Activated CD4-positive, alpha-beta memory T cell treated with anti-CD3 and anti-CD28 coated beads for 36 hours (primary cell): ENCODE measurements at places on chromosomes 6 and 20. TPM values are rescaled to one million over a fixed set of nuclear protein-coding genes. Genes with fewer than 3 reads are reported as not detected.

DNA sequence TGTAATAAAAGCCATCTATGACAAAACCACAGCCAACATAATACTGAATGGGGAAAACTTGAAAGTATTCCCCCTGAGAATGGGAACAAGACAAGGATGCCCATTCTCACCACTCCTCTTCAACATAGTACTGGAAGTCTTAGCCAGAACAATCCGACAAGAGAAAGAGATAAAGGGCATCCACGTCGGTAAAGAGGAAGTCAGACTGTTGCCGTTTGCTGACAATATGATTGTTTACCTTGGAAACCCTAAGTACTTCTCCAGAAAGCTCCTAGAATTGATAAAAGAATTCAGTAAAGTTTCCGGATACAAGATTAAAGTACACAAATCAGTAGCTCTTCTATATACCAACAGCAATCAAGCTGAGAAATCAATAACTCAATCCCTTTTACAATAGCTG, 14.0 kb upstream of the RUNX2 start:
- H3K27ac ChIP-seq, result no peak overlapping the region
- peaks cover 5% of the 10 kb centered on the region for H3K36me3 ChIP-seq
- no peak overlapping the region for H3K4me3 ChIP-seq
- peaks cover 30% of the 10 kb centered on the region for H3K4me1 ChIP-seq
- no peaks in the 10 kb centered on the region for H3K27me3 ChIP-seq

DNA sequence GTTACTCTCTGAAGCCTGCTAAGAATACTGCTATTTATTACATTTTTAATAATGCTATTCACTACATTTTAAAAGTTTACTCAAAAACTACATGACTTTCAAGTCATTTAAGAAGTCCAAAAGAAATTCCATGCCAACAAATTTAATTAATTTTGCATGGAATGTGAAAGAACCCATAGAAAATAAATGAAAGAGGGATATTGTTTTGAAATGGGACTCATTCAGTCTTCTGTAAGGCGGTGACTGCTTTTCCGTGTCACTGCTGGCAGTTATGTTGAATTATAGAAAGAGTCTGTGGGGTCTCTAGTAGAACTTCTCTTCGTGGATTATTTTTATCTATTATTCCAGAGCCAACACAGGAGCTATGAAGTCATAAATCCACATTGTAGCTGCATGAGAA, 211.2 kb downstream of the LAMA2 start:
- H3K27ac ChIP-seq, result no peak overlapping the region
- no peaks in the 10 kb centered on the region for H3K27me3 ChIP-seq
- H3K36me3 ChIP-seq, result no peaks in the 10 kb centered on the region

DNA sequence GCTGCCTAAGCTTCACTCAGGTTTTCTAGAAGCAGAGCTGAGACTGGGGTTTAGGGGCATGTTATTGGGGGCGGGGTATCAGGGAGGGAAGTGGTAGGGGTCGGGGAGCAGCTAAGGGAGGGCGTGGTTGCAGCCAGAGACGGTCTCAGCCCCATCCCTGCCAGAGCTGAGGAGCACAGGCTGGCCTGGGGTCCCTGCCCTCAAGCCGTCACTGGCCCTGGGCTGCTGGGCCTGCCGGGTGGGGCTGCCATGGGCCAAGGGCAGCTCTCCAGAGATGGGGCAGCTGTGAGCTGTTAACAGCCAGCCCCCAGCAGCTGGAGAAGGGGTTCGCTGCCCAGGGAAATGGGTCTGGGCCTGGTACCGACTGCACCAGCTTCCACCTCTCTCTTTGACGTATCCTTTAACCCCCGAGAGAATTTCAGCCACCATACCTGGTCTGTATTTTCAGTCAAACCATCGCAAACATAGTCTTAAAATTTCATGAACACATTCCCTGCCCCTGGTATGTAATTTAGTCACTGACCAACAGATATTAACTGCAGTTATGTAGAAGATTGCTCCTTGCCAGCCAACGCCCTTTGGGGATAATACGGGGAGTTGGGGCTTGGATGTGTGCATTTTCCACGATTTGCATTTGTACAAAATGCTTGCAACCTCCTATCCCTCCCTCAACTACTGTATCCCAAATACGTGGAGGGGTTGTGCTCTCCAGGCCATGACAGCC, 253.4 kb downstream of the TAF4 start:
- no peak overlapping the region for H3K27ac ChIP-seq
- no peaks in the 10 kb centered on the region for H3K4me1 ChIP-seq
- no peak for DNase-seq
- H3K27me3 ChIP-seq, result peaks cover 3% of the 10 kb centered on the region
- H3K36me3 ChIP-seq, result no peaks in the 10 kb centered on the region
- no peak overlapping the region for H3K4me3 ChIP-seq

DNA sequence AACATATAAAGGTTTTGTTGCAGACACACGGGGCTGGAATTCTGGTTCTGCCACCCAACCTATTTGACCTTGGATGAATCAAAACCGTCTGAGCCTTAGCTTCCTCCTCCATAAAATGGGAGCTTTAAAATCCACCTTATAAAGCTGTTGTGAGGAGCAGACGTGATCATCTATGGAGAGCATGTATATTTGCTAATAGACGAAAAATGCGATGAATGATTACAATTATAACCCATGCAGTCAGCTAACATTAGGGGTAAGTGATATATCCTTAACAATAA, 586 bp upstream of the NUP153 start:
- H3K27me3 ChIP-seq, result peaks cover 1% of the 10 kb centered on the region
- H3K4me1 ChIP-seq, result peaks cover 21% of the 10 kb centered on the region
- H3K36me3 ChIP-seq, result peaks cover 25% of the 10 kb centered on the region
- H3K4me3 ChIP-seq, result peak overlapping the region; percentile 91
- H3K27ac ChIP-seq, result peak overlapping the region; percentile 95

GRCh38 chr6:93021235-93021915, 398.0 kb downstream of the EPHA7 start:
- H3K36me3 ChIP-seq, result no peaks in the 10 kb centered on the region
- H3K27me3 ChIP-seq, result no peaks in the 10 kb centered on the region
- H3K4me3 ChIP-seq, result no peak overlapping the region
- H3K27ac ChIP-seq, result no peak overlapping the region

DNA sequence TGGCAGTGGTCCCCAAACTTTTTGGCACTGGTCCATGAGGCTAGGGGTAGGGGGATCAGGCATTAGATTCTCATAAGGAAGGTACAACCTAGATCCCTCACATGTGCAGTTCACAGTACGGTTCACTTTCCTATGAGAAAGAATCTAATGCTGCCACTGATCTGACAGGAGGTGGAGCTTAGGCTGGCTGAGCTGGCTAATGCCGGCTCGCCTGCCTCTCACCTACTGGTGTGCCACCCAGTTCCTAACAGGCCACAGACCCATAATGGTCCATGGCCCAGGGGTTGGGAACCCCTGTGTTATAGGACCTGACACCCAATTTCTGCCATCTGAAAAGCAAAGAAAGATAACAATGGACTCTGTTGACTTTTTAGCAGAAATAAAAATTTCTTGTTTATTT, 199.6 kb downstream of the GMPR start:
- H3K36me3 ChIP-seq, result peaks cover 30% of the 10 kb centered on the region
- H3K4me1 ChIP-seq, result peaks cover 70% of the 10 kb centered on the region
- peak overlapping the region; percentile 98 for H3K4me3 ChIP-seq
- peak; percentile 73 for DNase-seq
- H3K27ac ChIP-seq, result peak overlapping the region; percentile 100

- H3K4me1 ChIP-seq, result no peaks in the 10 kb centered on the region
- no peak overlapping the region for H3K4me3 ChIP-seq
- no peaks in the 10 kb centered on the region for H3K36me3 ChIP-seq
- peaks cover 1% of the 10 kb centered on the region for H3K27me3 ChIP-seq
- DNase-seq, result no peak
These were observed 284.5 kb upstream of the CDYL start for GRCh38 chr6:4491501-4492260.

DNA sequence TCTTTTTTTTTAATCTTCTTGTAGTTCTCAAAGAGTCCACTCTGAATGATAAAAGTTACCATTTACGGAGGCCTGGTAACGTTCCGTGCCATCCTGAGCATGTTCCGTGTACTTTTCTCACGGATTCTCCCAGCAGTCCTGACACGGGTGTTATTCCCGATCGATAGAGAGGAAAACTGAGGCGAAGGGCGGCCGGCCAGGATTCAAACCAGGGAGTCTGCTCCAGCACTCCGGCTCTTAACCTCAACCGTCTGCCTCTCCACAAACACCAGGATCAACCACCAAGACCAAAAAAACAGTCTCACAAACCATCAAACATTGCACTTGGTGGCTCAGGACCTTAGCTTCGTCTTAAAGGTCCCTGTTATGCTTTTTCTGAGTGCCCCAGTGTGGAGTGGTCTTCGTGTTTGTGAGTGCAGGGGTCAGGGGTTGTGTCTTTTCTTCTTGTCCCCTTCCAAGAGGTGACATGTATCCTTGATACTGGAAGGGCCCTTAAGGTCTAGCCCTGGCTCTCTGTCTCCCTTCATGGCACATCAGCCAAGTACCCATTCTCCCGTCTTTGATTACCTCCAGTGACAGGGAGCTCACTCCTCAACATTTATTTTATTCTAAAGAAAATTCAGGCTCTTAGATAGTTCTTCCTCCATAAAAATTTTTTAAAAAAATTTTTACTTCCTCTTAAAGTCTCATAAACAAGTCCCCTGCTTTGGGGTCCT, 35.1 kb downstream of the SRC start:
- H3K4me3 ChIP-seq, result no peak overlapping the region
- peaks cover 12% of the 10 kb centered on the region for H3K4me1 ChIP-seq
- H3K27me3 ChIP-seq, result peaks cover 1% of the 10 kb centered on the region
- no peak overlapping the region for H3K27ac ChIP-seq
- no peaks in the 10 kb centered on the region for H3K36me3 ChIP-seq

The ATP6V1G2 gene
- total RNA-seq, result 1.6 TPM
